ENCODE measurements at places on chromosomes 16 and 17. TPM values are rescaled to one million over a fixed set of nuclear protein-coding genes. Genes with fewer than 3 reads are reported as not detected.

Gene CRYM
- 44.3 TPM for total RNA-seq

Gene SLC5A10
- total RNA-seq, result not detected

Gene MEOX1
- total RNA-seq, result 3.4 TPM

Gene C17orf107
- 2.4 TPM for total RNA-seq

Gene NPIPB9
- total RNA-seq, result not detected

GRCh38 chr17:6507535-6507934 lies 48.8 kb downstream of the PITPNM3 start:
- no peaks in the 10 kb centered on the region for H3K27me3 ChIP-seq
- DNase-seq, result no peak
- no peak overlapping the region for H3K4me3 ChIP-seq
- no peaks in the 10 kb centered on the region for H3K36me3 ChIP-seq
- no peak overlapping the region for H3K27ac ChIP-seq

- peaks cover 14% of the 10 kb centered on the region for H3K36me3 ChIP-seq
- H3K27ac ChIP-seq, result no peak overlapping the region
- DNase-seq, result no peak
- peaks cover 17% of the 10 kb centered on the region for H3K4me1 ChIP-seq
- no peaks in the 10 kb centered on the region for H3K27me3 ChIP-seq
Measured at GRCh38 chr16:67192781-67193361, 916 bp downstream of the E2F4 start.

DNA sequence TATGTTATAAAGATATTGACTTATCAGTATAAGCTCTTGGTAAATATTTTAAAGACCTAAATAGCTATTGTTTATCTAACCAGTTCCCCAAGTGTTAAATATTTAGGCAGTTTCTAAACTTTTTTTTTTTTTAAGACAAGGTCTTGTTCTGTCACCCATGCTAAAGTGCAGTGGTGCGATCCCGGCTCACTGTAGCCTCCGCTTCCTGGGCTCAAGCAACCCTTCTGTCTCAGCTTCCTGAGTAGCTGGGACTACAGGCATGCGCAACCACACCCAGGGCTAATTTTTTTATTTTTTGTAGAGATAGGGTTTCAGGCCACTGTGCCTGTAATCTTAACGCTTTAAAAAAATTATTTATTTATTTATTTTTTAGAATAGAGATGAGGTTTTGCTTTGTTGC lies 43.5 kb downstream of the SNX29 start:
- no peaks in the 10 kb centered on the region for H3K4me1 ChIP-seq
- no peak for DNase-seq
- no peaks in the 10 kb centered on the region for H3K27me3 ChIP-seq
- no peak overlapping the region for H3K4me3 ChIP-seq
- no peak overlapping the region for H3K27ac ChIP-seq
- no peaks in the 10 kb centered on the region for H3K36me3 ChIP-seq

DNA sequence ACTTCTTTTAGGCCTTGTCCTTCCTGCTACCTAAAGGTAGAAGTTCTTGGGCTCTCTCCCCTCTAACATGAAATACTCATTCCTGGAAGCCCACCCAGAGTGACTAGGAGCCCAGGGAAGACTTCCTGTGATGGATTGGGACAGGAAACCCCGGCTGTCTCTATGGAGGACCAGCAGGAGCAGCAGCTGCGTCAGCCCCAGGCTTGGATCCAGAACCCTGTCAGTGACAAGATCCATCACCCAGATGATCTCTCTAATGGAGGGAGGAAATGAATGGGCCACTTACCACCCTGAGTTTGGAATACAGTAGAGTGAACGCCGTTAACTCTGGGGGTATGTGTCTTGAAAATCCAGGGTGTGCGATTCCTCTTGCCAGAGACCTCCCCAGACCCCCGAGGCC lies 195.7 kb upstream of the WSCD1 start:
- H3K27ac ChIP-seq, result no peak overlapping the region
- no peak for DNase-seq
- no peak overlapping the region for H3K4me3 ChIP-seq
- H3K27me3 ChIP-seq, result no peaks in the 10 kb centered on the region

DNA sequence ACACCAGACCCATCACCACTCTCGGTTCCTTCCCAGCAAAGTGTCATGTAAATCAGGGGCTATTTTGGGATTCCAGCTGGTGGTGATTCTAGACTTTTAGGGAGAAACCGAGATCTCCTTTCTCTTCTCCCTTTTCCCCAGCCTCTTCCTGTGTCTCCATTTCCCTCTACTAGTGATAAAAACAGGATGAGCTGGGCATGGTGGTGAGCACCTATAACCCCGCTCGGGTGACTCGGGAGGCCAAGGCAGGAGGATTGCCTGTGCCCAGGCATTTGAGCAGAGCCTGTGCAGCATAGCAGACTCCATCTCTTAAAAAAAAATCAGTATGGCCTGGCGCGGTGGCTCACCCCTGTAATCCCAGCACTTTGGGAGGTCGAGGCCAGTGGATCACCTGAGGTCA lies 6.1 kb downstream of the TBX21 start:
- H3K36me3 ChIP-seq, result no peaks in the 10 kb centered on the region
- H3K4me1 ChIP-seq, result no peaks in the 10 kb centered on the region
- no peak for DNase-seq
- peaks cover 3% of the 10 kb centered on the region for H3K27me3 ChIP-seq
- H3K4me3 ChIP-seq, result no peak overlapping the region
- H3K27ac ChIP-seq, result no peak overlapping the region

DNA sequence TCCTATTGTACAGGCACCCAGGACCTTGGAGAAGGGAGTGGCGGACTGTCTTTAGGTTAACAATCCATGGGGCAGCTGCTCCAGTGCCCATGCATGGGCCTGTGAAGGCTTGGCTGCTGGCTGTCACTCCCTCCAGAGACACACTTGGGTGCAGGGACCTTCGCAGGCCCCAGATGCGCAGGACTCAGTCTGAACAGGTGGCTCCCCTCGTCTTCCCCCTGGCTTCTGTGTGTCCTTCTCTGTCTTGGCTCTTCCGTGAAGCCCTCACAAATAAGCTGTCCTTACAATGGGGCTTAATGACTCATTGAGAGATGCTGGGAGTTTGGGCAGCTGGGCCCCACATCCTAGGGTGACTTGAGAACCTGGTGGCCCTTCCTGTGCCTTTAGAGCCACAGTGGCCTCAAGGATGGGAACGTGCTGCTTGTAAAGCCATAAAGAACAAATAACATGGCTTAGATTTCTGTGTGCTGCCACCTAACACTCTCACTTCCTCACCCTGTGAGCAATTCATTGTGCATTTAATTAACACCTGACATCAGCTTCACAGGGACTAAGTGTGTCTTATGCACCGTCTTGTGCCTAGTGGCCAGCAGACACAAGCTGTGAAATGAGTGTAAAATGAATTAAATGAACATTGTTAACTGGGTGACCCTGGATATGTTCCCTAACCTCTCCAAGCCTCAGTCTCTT lies 340.7 kb downstream of the SNX29 start:
- H3K27me3 ChIP-seq, result no peaks in the 10 kb centered on the region
- H3K4me1 ChIP-seq, result no peaks in the 10 kb centered on the region
- no peak overlapping the region for H3K27ac ChIP-seq
- H3K36me3 ChIP-seq, result no peaks in the 10 kb centered on the region
- no peak overlapping the region for H3K4me3 ChIP-seq
